Stimulated activated CD8-positive, alpha-beta memory T cell treated with anti-CD3 and anti-CD28 coated beads, Interleukin-15, amount 100 ng/mL, for 24 hours (primary cell): ENCODE measurements at places on chromosomes 7 and 10.

DNA sequence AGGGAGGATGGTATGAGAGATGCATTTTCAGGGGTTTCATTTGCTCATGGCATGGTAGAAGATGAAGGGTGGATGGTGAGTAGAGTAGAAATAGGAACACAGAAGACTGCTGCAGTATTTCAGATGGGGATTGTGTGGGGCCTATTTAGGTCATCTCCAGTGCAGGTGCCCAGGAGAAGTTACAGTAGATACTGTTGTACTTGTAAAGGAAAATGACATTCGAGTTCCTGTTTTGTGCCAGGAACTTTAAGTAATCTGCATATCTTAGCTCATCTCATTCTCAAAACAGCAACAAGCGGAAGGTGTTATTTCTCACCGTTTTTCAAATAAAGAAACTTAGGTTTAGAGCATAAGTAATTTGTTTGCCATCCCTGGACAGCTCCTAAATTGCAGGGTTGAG lies 156.2 kb downstream of the AUTS2 start:
- DNase-seq = no peak

DNA sequence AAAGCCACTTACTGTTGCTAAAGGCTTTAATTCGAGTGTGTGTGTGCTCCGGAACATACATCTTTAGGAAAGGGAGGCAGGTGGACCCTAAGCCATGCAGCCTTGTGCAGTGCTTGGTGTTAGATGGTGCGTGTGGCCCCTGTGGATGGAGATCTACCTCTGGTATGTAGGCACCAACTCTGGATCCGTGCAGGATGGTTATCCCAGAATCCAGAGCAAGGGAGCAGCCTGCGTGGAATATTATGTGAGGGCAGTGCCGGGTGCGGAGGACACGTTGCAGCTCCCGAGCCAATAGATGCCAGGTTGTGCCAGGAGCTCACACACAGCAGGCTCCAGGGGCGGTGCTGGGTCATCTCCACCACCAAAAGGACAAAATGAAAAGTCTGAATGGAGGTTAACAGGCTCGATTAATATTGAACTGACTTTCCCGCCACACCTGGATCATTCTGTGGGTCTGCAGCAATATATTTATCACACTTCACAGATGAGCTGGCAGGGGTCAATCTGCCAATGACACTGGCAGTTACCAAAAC lies 143.0 kb upstream of the NPS start:
- no peak for DNase-seq

- no peak for DNase-seq
Measured at GRCh38 chr10:63994371-63994770, 473.2 kb downstream of the REEP3 start.

- DNase-seq = no peak
Measured at GRCh38 chr7:42407833-42408232, 170.8 kb upstream of the GLI3 start.

DNA sequence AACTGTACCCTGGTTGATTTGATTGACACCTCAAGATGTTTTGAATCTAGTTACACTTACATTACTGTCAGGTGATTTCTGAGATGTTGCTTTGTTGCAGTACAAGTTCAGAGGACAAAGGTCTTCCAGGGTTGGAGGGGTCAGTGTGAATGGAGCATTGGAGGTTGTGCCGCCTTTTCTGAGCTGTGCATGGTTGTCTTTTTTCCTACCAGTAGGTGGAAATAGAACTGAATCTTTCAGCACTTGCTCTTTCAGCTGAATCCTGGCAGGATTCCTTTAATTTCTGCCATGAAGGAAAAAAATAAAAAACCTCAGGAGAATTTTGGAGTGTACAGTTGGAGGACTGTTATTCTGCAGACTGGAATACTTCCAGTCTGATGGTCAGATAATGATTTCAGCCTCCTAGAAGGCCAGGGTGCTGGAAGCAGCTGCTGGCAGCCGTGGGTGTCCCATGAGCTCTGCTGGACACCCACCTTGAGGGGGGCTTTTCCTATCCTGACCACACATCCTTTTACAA lies 82.7 kb downstream of the PLCE1 start:
- DNase-seq = no peak

DNA sequence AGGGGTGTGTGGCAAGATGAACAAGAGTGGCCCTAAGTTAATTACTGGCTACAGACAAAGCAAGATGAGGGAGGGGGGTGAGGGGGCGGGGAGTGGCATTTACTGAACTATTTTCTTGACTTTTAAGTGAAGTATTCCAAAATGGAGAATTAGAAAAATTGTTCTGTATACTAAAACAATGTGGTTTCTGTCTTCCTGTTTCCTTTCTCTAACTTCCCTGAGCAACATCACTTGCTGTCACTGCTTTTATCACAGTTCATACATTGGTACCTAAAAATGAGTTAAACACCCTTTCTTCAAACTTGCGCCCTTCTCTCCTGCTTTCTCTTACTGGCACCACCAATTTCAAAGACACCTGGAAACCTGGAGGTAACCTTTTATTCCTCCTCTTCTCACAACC lies 21.6 kb downstream of the PDZD8 start:
- DNase-seq = no peak

DNA sequence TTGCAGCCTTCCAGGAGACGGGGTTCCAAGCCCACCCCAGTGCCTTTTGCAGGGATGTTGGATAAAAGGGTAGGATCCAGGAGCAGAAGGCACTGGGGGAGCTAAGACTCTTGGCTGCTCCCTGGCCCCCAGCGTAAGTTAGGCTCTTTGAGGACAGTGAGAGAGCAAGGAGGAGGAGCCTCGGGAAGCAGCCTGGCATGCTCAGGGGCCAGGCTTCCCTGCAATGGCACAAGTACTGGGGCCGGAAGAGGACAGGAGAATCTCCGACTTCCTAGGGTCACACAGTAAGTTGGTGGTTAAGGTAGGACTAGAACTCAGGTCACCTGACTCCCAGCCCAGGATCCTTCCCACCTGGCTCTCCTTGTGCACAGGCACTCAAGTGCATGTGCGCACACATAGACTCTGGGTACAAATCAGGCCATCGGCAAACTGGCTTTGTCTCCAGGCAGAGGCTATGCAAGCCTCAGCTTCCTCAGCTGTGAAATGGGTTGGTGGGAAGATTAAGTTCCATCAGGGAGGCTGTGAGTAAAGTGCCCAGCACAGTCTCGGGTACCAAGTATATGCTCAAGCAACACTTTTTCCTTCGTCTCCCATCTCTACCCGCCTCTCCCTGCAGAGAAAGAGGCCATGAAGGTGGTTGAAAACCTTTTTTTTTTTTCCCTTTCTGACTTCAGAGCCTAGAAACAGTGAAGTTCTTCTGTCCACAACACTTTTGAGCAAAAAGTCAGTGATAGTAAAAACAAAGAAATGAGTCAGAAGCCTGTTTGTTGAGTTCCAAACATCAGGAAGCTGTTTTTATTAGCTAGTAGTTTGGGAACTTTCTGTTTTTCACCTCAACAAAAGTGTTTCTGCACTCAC lies 79.1 kb downstream of the NEURL1 start:
- DNase-seq = no peak

DNA sequence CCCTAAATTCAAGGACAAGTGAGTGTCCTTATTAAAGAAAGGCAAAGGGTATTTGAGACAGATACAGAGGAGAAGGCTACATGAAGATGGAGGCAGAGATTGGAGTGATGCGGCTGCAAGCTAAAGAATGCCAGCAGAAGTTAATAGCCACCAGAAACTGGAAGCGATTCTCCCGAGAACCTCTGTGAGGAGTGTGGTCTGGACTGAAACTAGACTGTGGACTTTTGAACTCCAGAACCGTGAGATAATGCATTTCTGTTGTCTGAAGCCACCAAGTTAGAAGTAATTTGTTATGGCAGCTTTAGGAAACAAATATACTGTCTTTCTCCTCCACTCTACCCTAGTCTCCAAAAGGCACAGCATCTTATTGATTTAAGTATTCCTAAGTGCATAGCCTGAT lies 80.3 kb upstream of the CREB5 start:
- no peak for DNase-seq

- DNase-seq = no peak
Measured at GRCh38 chr10:1320739-1321320, 264.6 kb downstream of the WDR37 start.

DNA sequence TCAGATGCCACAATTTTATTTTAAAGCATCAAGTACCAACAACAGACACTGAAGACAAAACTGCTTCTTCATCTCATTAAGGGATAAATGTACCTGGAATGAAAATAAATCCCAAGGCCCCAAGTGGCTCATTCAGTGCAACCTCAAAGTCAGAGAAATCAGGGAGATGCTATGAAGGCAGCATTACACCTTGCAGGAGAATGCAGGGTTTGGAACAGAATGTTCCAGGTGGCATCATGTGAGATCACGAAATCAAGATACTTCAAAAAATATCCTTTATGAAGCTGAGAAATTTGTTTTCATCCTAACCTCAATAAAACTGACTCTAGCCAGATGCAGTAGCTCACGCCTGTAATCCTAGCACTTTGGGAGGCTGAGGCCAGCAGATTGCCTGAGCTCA lies 477.1 kb downstream of the PLXNA4 start:
- no peak for DNase-seq

DNA sequence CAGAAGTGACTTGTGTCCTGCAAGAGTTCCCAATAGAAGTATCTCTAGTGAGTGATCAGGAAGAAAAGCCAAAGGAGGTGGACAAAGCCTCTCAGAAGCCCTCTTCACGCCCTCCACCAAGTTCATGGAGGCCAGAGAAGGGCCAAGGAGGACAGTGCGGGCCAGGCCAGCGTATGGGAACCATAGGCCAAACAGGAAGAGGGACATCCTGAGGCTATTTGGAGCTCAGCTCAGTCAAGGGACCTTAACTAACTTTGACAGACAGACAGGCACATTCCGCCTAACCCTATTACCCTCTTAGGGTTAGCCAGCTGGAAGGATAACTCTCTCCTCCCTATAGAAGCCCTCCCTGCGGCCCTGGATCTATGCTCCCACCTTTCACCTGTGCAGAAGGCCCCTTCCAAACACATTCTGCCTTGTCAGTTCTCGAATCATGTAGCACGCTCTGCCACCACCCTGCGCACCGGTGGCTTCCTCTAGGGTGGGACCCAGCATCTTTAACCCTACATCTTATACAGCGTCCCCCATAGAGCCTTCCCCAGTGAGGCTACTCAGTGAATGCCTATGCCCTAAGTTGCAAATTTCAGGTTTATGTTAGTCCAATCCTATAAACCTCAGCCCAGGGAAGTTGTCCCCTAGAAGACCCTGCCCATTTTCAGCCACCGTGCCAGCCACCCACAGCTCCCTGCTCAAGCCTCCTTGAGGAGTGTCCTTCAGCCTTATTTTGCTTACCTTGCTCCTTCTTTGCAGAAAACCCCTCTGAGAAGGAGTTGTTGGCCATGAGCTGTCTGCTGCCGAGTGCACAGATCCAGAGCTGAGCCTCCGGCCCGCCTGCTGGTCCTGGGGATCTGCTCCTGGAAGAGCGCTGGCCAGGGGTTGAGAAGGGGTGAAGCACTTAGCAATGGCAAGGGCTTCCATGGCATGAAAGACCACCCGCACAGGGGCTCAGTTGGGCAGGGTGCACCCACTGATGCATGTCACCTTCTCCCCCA lies 36.9 kb downstream of the FRMPD2 start:
- DNase-seq = no peak

DNA sequence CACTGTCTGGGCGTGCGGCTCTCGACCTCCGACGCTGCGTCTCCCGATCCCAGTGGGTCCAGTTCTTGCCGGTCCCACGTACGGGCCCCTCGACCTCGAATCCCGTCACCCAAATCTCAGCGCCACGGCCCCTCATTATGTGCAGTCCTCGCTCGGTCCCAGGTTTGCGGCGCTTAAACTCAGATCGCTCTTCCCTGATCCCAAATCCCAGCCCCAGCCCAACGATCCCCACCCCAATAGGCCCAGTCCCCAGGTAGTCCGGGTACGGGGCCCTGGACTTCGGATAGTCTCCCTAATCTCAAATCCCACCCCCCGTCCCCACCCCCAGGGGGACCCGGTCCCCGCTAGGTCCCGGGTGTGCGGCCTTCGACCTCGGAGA lies 666 bp downstream of the HNRNPF start:
- no peak for DNase-seq

DNA sequence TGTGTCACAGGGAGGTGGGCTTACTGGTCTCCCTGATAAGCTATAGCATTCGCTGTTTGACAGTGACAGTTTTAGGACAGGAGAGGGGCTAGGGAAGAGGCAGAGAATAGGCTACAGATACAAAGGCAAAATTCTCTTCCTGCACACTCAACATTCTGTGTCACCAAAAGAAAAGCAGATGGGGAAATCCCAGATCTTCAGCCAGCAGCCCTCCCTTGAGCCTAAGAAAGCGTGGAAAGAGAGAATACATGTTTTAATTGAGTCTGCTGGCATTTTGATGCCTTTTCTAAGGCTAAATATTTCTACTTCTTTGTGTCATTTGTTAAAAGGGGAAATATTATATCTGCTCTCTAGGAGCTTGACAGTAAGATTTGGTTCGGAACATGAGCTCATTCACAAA lies 247.0 kb downstream of the TRIL start:
- no peak for DNase-seq

GRCh38 chr7:29194206-29194593 lies 375 bp upstream of the CHN2 start:
- DNase-seq = no peak

- DNase-seq = no peak
Measured at GRCh38 chr7:76357475-76358010, 1.2 kb downstream of the YWHAG start.

DNA sequence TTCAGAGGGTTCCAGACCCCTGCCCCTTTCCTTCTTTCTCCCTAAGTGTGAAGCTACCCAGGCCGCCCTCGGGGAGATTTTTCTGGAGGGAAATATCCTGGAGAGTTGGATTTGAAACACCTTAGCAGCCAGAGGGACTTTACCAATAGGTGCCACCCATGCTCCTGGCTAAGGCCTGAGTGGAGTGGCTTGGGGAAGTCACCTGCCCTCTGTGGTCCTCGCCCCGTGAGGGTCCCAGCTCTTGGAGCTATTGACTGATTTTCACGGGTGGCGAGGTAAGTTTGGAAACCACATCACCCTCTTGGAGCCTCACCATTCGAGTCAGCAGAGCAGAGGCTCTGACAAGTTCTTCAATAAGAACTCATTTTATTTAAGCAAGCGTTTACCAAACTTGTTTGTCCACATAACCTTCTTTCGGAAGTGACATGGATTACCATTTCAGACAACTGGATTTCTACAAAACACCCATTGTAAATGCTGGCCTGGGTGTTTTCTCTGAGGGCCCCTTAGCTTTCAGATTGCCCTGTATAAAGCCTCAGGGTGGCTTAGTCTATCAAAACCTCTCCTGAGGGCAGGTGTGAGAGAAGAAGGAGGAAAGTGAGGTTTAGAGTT lies 20.4 kb downstream of the AQP1 start:
- DNase-seq = no peak

DNA sequence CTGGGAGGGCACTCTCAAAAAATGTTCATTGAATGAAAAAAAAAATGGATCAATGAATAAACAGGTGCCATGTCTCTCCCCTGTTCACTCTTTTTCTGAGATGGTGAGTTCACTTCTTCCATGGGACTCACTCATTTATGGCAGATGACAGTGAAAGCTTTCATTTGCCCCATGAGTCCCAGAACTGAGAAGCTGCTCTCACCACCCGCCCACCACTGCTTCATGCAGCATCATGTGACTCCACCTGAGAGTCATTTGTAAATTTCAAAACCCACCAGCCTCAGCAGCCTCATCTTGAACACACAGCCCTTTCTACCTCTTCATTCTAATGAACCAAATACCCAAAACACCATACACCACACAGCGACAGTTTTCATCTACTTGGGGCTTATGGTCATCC lies 64.9 kb downstream of the SCRN1 start:
- no peak for DNase-seq
